Daoy (cell line): ENCODE measurements at places on chromosomes 1 and 21.

GRCh38 chr21:46376856-46377453, 53.0 kb downstream of the PCNT start:
- DNase-seq = no peak

DNA sequence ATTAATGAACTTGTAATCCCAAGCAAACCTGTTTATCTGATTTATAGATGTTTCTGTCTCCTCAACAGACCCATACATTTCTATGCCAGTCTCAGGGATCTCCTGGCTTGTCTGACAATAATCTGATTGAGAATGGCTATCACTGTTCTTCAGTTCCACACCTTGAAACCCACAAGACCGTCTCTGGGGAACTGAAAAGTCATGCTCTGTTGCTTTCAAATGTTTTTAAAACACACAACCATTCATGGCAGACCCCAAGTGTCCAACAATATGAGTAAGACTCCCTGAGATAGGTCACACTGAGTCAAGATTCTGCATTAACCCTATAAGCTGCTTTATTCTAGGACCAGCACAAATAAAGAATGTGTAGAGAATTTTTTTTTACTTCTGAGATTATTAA, 611.2 kb upstream of the PLXNA2 start:
- no peak for DNase-seq

DNA sequence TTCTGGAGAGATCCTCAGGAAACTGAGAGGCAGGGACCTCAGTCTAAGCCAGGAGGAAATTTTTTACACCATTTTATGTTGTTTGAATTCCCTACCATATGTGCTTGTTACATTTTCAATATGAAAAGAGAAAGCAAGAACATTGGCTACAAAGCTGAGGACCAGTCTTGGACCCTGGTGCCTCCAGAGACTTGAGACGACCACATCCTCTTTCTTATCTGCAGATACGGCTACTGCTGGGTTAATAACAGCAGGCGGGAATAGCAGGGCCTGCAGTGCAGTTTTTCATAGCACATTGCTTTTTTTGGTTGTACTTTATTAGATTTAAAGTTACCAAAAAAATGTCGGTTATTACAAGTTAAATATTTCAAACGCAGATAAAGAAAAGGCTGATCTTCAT, 3.9 kb downstream of the KDM4A start:
- DNase-seq = no peak

DNA sequence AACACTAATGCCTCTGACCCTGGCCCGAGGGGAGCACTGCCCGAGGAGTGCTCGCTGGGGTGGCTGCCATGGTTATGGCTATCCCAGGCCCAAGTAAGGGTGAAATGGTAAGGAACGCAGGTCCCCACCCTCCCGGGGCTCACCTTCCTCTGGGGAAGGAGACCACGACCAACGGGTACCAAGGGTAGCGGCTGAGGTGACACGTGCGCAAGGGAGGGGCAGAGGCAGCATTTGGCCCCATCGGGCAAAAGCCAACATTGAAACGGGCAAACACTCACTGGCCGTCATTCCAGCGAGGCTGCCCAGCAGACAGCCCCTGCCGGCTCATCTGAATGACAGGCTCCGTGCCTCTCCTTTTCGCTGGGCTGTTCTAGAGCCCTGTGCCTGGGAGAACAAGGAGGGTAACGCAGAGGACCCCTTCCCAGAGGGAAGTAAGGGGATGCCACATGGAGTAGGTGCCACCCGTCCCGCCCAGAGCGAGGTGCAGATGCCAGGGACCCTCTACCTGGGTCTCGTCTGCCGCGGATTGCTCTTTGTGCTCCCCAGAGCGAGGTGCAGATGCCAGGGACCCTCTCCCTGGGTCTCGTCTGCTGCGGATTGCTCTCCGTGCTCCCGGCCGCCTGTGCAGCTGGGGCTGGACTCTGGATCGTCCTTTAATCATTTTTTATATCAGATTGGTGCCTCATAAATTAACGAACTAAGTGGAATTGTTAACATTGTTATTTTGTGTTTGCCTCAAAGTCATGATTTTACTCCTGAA, 16.2 kb downstream of the ACTRT2 start:
- no peak for DNase-seq

DNA sequence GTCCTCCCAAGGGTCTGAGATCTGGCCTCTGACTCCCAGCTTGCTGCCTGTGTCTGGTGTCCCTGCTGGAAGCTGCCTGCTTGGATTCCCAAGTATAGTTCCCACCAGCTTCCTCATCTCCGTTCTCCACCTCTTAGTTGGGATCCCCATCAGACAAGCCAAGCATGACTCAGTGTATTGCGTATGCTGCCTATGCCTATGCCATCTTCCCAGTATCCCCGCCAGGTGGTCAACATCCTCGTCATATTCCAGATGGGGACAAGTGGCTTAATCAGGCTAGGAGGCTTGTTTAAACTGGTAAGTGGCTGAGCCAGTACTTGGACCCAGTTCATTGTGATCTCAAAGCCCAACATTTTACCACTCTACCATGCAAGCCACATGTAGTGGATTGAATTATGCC, 204.4 kb downstream of the GRIK3 start:
- peak; percentile 19 for DNase-seq

DNA sequence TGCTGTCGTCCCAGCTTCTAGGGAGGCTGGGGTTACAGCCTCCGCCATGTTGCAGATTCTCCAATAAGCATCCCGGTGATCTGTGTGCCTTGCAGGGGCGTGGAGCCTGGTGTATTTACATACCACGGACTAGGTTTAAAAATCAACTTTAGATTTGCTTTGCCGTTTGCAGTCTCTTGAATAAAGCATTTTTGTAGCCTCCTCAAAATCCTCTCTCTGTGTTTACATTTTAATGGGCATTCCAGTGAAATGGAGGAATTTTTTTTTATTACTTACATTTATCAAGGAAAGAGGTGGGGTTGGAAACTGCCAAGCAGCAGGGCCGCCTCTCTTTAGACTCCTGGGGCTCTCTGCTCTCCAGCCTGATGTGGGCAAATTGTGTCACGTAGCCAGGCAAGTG, 437.5 kb upstream of the VAMP3 start:
- no peak for DNase-seq

GRCh38 chr21:19692231-19692630, 1288.6 kb upstream of the TMPRSS15 start:
- DNase-seq = no peak

- peak; percentile 59 for DNase-seq
Observed at GRCh38 chr1:166189126-166189525, 22.3 kb upstream of the FAM78B start.

DNA sequence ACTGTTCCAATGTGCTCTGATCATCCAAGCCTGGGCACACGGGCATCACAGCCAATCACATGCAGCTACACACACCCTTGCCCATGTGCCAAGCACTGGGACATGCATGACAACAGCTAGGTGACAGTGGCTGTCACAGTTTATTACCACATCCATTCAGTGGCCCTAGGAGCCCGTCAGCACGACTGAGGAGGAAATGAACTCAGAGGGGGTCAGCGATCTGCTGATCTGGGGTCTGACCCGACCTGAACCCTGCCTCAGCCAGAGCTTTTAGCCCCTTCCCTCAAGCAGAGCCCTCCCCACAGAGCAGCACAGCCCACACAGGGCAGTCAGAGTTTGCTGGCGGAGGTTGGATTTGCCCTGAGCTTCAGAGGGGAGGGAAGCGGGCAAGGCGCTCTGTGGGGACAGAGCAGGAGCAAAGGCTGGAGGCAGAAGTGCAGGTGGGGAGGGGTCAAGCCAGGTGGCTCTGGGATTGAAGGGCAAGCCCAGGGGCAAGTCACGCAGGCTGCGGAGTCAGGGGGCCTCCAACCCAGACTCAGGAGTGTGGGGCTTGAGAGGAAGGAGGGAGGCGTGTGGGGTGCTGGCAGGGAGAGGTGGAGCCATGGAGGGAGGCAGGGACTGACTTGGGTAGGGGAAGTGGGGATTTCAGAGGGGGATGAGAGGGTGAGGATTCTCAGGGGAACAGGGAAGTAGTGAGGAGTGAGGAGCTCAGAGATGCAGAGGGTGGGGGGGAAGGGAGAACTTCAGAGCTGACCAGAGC, 10.4 kb downstream of the SH3BGRL3 start:
- DNase-seq = no peak

DNA sequence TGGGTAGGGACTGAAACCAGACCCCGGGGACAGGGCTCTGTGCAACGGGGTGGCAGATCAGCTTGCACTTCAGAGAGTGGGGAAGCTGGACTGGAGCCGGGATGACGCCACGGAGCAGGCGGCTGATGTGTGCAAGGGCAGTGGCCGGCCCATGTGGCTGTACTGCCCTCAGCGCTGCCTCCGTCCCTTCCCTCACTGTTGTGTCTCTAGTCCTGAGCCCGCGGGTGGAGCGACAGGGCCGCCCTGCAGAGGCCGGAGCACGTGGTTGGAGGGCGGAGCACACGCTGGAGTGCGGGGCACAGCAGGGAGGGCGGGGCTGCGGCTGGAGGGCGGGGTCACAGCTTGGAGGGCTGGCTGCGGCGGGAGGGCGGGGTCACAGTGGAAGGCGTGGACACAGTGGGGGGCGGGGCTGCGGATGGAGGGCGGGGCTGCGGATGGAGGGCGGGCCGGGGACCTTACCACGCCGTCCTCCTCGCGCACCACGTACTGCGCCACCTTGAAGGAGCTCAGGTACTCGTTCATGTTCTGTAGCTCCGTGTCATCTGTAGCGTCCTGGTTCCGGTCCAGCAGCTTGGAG, 52.4 kb downstream of the CHD5 start:
- DNase-seq = peak; percentile 84

GRCh38 chr1:18312961-18313360, 167.8 kb upstream of the KLHDC7A start:
- no peak for DNase-seq

DNA sequence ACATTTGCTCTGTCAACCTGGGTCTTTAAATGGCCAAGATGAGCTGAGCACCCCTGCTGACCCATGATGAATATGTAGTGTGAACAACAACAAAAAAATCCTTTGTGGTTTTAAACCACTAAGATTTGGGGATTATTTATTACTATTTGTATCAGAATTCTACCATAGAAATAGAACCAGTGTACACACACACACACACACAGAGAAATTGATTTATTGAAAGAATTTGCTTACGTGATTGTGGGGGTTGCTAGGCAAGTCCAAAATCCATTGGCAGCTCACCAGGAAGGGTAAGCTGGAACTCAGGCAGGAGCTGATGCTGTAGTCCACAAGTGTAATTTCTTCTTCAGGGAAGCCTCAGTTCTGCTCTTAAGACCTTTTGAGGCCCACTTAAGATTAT, 82.5 kb upstream of the MAP1LC3C start:
- no peak for DNase-seq

- DNase-seq = no peak
Observed at GRCh38 chr1:90835661-90836344, 118.7 kb upstream of the BARHL2 start.

GRCh38 chr1:41687007-41687406, 202.5 kb upstream of the EDN2 start:
- DNase-seq = no peak

GRCh38 chr1:22861764-22862440, 110.8 kb downstream of the LACTBL1 start:
- DNase-seq = peak; percentile 67

- no peak for DNase-seq
Observed at GRCh38 chr1:202685641-202686040, 24.6 kb downstream of the SYT2 start.

DNA sequence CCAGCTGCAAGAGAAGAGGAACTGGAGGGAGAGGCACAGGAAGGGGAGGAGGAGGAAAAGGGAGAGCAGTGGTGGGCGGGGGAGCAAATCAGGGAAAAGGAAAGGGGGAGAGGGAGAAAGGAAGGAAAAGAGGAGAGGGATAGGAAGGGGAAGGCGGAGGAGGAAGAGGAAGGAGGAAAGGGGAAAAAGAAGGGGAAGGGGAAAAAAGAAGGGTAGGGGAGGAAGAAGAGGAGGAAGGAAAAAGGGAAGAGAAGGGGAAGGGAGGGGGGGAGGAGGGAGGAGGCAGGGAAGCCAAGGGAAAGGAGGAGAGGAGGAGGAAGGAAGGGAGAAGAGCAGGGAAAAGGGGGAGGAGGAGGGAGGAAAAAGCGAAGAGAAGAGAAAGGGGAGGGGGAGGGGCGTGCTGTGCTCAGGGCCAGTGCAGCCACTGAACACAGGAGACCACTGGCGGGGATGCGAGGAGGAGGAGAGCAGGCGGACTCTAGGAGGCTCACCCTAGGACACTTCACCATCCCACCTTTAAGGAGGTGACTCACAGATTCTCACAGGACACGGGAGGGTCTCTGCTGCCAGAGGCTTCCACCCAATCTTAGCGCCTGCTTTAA, 33.1 kb downstream of the PGBD5 start:
- DNase-seq = no peak

GRCh38 chr1:233440951-233441401, 113.5 kb downstream of the MAP3K21 start:
- DNase-seq = peak; percentile 62

- DNase-seq = no peak
Observed at GRCh38 chr1:97004054-97004453, 282.5 kb downstream of the PTBP2 start.

GRCh38 chr1:10189659-10190058, 20.7 kb upstream of the KIF1B start:
- DNase-seq = no peak

- DNase-seq = peak; percentile 100
Observed at GRCh38 chr1:205284420-205285144, 37.0 kb downstream of the NUAK2 start.

DNA sequence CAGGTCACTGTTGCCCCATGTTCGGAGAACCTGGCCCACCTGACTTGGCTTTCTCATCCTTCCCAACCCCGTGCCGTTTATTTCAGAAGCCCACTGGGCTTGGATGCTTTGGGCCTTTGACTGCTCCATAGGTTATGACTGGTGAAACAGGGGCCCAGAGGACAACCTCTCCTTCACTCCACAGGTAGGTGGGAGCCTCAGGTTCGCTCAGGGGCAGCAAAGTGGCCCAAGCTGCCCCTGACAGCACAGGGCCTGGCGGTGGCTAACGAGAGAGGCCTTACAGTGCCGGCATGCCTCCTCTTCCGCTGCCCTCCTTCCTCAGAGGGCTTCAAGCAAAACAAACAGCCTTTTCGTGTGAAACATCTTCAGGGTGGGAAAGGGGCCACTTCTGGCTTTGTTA, 16.9 kb downstream of the FAM89A start:
- no peak for DNase-seq

DNA sequence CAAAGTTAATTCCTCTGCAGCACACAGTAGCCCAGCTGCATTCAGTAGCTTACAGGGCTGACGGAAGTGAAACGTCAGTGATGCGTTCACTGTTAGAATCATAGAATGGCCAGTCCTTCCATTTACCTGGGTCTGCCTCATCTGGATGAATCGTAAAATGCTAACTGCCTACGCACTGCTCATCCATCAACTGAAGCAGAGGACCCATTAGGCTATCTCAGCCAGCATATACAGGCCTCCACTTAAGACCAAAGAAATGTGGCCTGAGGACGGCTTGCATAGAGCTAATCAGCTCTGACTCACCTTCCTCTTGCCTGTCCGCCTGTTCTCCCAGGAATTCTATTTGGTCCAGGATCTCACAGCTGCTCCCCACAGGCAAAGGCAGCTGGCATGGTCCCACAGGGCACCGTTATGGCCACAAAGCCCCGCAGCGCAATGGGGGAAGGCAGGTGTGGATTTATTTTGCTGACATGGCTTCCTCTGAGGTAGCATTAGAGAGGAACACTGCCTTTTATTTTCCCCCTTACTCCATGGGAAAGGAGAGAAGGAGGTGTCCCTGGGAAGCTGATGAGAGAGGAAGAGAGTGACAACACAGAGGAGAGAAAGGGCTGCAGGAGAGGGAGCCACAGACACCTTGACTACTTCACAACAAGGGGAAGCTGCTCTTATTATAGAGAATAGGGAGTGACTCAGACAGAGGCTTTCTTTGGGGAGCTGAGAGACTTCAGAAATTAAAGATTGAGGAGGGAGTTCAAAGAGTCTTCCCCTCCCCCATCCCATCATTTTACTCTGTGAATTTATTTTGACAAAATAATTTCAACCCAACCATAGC, 177.6 kb downstream of the HHIPL2 start:
- peak; percentile 87 for DNase-seq
